ENCODE measurements at places on chromosomes 11 and 22.
A peak's percentile ranks its signal among the peaks of the same experiment; 100 is the strongest.

DNA sequence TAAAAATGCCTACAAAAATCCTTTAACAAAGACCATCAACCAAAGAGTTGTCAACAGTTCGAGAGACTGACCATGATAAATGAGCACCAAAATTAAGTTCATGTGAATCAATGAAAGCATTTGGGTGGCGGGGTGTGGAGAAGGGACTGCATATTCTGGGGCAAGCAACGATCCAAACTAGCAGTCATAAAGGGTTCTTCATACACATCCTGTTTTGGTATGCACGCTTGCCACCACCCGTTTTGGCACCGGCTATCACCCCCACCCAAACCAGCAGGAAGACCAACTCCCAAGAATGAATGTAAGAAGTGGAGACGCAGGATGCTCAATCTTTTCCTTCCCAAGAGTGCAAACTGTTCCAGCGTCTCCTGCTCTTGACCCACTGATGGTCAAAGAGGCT lies 80.8 kb downstream of the SGSM3 start:
- no peak for DNase-seq

- no peak for DNase-seq
These were observed 303.5 kb upstream of the ANO3 start for GRCh38 chr11:26028393-26028911.

DNA sequence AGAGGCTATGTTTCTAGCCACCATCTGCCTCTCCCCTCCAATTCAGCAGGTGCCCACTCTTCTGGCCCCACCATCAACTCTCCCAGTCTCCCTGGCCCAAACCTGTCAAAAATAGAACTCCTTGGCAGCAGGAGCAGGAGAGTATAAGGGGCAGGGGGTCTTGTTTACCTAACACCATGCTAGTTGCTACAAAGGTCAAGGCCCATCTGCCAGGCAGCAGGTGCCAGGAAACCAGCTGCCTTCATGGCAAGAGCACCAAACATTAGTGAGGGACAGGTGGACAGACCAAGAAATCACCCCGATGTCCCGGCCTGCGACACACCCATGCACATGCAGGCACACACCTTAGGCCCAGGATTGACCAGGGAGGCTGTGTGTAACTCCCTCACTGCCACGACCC lies 387.9 kb downstream of the BUD13 start:
- no peak for DNase-seq

DNA sequence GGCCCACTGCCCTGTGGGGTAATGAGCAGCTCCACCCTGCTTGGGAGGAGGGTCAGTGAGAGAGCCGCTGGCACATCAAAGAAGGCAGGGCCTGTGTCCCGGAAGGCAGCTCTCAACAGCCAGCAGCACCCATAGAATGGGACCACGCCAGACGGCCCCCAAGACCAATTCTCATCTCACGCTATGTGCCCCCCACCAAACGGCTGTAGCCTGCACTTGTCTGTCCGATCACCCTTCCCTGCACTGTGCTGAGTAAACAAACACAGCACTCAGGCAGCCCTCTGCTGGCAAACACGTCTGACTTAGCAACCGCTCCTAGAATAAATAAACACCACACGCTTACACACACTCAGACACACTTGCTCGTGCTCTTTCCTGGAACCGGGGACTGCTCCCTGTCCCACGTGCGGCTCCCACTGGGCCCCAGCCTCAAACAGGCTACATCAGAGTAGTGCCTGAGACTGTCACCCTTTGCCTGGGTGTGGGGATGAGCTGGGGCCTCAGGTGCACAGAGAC lies 53.2 kb upstream of the CDON start:
- peak; percentile 19 for DNase-seq

DNA sequence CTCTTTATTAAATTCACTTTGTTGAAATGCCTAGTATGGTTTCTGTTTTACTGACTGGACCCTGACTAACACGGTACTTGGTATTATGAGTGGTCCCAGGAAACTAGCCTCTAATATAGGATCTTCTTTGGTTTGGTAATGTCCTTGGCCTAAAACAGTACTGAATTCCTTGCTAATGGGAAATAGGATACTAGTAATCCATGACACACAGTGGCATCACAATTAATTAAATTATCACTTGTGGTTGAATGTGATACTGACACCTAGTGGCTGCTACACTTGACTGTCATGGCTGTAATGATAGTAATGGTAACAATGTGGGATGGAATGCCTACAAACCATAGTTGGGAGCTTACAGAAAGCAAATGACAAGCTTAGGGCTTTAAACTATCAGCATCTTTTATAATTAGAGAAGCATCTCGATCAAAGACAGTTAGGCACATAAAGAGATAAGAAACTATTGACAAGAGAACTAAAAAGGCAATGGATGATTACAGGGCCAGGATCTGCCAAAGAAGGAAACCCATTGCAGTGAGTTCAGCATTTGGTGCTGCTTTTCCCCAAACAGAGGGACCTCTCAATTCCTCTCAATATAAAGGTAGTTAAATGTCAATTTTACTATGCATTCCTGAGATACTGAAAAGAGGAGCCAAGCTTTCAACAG lies 8.6 kb downstream of the DNHD1 start:
- DNase-seq = no peak

DNA sequence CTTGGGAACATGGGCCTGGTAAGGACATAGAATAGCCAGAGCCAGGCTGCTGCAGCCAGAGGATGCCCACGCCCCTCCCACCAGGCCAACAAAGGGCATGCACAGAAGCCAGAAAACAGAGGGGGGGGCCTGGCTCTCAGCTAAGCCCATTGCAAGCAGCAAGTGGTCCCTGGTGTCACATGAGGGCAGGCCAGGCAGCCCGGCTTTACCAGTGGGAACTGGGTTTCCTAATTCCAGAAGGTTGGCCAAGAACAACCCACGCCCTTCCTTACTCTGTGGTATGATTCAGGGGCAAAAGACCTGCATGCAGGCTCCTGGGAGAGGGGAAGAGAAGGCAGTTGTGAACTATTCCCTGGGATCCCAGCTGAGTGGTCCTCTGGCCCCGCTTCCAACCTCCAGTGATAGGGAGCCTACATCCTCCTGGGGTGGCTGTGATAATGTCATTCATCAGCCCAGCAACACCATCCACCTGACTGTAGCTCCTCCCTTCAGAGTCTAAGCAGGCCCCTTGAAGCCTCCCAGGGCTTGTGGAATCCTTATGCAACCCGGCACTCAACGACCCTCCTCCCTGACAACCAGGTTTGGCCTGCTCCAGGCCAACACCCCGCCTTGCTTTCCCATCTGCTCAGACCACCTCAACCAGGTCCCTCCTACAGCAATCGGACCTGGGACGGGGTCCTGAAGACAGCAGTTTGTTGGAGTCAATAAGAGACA lies 62.1 kb upstream of the LMO1 start:
- DNase-seq = peak; percentile 3

DNA sequence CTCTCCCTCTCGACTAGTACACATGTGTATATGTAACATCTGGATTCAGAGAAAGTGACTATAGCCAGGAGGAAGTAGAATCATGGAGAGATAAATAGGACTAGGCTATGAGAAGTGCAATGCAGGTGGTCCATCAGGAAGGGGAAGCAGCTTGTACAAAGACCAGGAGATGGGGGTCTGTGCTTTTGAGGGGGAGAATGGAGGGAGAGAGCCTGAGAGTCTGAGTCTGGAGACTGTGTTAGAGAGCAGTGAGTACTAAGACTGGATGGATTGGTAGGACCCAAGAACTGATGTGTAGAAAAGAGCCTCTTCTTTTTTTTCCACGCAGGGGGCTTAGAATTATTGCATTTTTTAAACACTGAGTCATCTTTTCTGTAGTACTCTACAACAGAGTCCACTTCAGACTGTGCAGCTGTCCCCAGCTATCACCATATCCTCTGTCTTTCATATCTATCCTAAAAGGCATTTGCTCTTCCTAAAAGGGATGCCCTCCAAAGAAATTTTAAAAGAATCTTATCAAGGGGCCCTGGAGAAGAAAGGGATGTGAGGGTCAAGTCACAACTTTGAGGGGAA lies 80.4 kb downstream of the BDNF start:
- DNase-seq = no peak

DNA sequence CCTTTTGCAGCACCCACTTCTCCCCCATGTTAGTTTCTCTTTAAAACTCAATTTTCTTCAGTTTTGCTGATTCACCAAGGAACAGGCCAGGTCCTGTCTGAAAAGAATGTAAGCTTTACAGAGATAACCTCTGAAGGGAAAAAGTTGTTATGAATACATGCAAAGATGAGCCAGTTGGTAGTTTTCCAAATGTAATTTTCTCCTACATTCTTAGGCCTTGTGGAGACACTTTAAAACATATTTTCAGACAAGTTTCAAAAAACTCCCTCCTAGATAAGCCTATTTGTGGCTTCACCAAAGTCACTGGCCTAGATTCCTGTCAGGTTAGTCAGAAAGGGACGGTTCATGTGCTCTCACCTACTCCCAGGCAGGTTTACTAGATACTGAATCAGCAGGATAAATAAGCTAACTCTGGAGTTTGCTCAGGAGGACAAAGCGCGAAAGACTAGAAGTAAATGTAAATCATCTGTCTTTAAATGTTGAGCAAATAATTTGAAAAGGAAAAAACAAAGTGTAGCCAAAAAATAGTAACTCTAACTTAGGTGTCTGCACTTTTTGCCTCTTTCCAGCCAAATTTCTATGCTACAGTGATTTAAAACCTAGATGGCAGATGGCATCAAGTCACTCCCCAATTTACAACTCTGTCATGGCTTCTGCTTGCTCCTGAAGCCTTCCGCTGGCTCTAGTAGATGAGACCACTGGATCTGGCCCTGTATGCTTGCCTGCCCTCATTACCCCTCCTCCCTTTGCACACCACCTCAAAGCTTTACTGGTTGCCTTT lies 4.9 kb upstream of the ATP6V1E1 start:
- no peak for DNase-seq

- DNase-seq = no peak
These were observed 1.4 kb downstream of the CLDN5 start for GRCh38 chr22:19522881-19523239.

GRCh38 chr11:3826721-3827120 lies 14.0 kb downstream of the RHOG start:
- DNase-seq = peak; percentile 85

DNA sequence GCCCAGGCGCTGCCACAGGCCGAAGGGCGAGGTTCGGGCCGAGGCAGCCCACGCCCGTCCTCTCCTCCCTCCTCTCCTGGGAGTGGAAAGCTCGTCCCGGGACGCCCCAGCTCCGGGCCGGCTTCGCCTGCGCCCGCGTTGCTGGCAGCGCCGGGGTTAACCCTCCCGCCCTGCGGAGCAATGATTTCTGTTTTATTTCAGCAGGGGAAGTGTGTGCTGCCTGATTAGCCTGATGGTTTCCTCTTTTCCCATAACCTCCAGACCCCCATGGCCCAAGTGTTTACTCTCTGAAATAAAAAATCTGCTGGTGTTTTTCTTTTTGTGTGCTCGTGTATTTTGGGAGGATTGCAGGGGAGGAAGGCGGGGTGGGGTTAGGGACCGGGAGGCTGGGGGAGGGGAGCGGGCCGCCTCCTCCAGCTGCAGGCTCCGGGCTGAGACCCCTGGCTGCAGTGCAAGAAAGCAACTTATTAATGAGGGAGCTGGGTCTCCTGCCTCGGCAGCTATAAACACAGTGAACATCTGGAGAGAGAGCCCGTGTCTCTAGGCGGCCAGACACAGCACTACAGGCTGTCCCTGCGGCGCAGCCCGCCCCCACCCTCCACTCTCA lies 38.6 kb downstream of the ETS1 start:
- no peak for DNase-seq

DNA sequence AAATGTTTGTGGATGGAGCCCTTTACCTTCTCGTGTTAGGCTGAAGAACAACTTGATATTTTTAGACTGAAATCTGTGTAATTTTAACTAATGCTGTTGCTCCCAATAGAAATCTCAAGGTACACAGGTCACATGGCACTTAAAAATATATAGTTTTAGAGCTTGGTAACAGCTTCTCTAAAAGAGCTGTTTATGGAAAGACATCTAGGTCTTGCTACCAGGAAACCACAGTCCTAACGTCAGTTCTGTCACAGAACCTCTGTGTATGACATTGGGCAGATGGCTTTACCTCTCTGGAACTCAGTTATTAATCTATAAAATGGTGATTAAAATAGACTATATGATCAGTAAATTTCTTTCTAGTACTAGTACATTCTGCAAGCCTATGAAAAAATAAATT lies 35.4 kb downstream of the PAK1 start:
- DNase-seq = no peak

DNA sequence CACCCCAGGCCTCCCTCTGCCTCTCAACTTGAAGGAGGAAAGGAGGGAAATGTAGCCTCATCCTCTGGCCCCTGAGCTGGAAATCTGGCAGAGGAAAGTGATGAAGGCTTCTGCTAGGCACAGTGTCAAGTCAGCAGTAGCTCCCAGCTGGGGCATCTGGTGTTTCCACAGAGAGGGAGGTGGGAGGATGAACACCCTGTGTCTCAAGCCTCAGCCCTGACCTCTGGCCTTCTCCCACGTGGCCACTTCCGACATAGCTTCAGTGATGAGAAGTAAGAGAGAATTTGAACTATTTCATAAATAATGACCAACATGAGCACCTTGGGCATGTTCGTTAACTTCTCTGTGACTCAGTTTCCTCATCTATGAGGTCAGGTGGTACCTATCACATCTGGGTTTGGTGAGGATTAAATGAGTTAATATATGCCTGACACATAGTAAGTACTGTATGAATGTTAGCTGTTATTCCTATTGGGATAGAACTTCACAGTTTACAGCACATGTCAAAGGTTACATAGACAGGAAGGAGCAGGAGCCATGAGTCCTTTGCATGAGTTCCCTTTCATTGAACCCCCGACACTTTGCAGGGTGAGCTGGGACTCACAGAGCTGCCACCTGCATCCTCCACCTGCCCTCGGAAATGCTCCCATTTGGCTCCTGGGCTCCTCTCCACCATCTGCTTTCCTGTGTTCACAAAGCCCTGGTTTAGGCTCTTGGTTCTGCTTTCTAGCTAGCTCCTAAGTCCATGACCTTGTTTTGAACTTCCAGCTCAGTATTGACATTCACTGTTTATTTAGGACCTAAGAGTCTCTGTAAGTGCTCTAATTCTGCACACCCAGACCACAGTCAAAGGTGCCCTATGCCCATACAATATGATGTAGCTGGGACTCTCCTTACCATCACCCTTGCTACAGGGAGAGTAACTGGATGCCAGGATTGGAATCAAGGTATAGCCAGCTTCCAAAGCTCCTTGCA lies 61.7 kb downstream of the CSNK2A3 start:
- no peak for DNase-seq

GRCh38 chr11:368414-369335 lies 624 bp upstream of the B4GALNT4 start:
- DNase-seq = no peak

- DNase-seq = no peak
These were observed 61.8 kb downstream of the RPL27A start for GRCh38 chr11:8744423-8744822.

Measured in head of caudate nucleus (tissue), 42 donors.